IMR-90 (cell line): ENCODE measurements at places on chromosomes 6 and 20. TPM values are rescaled to one million over a fixed set of nuclear protein-coding genes. Genes with fewer than 3 reads are reported as not detected.

GRCh38 chr6:17482711-17483110, 89.3 kb downstream of the CAP2 start:
- DNase-seq, result no peak
- H3K36me3 ChIP-seq, result no peaks in the 10 kb centered on the region
- H3K4me1 ChIP-seq, result peaks cover 3% of the 10 kb centered on the region
- H3K27me3 ChIP-seq, result no peaks in the 10 kb centered on the region
- no peak overlapping the region for H3K4me3 ChIP-seq

The ATP9A gene
- 22.4 and 23.3 TPM in 2 replicates for total RNA-seq

DNA sequence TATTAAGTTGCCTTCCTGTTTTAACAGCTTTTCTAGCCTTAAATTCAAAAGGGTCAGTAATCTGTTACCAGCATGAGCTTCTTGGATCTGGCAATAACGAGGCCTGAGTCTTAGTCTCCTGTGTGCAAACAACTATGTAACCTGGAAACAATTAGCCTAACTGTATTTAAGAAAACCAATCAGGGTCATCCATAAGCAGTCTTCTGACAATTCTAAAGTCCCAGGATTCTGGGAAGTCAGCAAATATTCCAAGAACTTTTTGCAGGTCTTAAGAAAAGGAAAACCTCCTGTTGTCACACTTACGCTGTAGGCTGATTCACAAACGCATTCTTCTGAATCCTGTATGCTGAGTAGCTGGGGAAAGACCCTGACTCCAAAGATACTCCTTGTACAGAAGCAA, 90.4 kb downstream of the COL12A1 start:
- no peaks in the 10 kb centered on the region for H3K27me3 ChIP-seq
- peaks cover 6% of the 10 kb centered on the region; the same call in 1 of the 2 replicates for H3K4me1 ChIP-seq
- no peak overlapping the region for H3K27ac ChIP-seq

The RBM24 gene
- total RNA-seq, result 4.1 and 6.7 TPM in 2 replicates

GRCh38 chr20:13022401-13023155, 13.8 kb downstream of the SPTLC3 start:
- no peaks in the 10 kb centered on the region for H3K36me3 ChIP-seq
- no peak overlapping the region for H3K27ac ChIP-seq
- H3K4me3 ChIP-seq, result no peak overlapping the region

DNA sequence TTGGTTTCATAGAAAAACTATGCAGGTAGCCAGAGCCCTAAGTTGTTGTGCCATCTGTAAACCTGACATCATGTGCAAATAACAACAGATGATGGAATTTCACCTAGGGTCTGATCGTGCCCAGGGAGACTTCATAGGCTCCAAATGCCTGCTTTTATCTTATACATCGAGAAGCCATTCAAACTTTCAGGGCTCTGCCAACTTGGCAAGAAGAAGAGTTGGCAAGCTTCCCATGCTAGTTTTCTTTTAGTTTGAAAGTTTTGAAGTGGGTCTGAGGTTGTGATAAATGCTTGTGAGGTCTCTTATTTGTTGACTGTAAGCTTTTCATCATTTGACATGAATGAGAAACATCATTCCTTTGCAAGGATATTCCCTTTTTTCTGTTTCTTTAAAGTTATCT, 175.4 kb upstream of the FLRT3 start:
- no peaks in the 10 kb centered on the region for H3K27me3 ChIP-seq
- DNase-seq, result no peak
- H3K27ac ChIP-seq, result no peak overlapping the region

DNA sequence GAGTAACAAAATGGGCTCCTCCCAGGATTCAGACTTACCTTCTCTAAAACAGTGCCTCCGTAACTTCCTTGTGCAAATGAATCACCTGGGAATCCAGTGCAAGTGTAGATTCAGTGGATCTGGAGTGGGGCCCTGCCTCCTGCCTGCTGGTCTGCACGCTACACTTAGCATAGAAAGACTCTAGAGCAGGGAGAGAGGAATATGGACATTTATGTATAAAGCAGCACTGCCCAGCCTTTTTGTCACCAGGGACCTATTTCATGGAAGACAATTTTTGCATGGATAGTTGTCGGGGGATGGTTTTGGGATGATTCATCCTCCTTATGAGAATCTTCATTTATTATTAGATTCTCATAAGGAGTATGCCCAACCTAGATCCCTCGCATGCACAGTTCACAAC, 42.3 kb upstream of the L3MBTL3 start:
- no peak for DNase-seq
- no peak overlapping the region for H3K4me3 ChIP-seq
- no peaks in the 10 kb centered on the region for H3K4me1 ChIP-seq

The TAGAP gene
- total RNA-seq, result not detected in 2 replicates

GRCh38 chr6:8481727-8482126, 46.4 kb upstream of the SLC35B3 start:
- DNase-seq, result no peak
- H3K27ac ChIP-seq, result no peak overlapping the region
- no peaks in the 10 kb centered on the region for H3K36me3 ChIP-seq

GRCh38 chr6:169801396-169802160, 50.2 kb downstream of the ERMARD start:
- H3K27ac ChIP-seq, result no peak overlapping the region; the same call in 1 of the 2 replicates
- no peak for DNase-seq
- peaks cover 10% of the 10 kb centered on the region; the same call in 1 of the 2 replicates for H3K4me1 ChIP-seq
- no peak overlapping the region for H3K4me3 ChIP-seq
- no peaks in the 10 kb centered on the region for H3K36me3 ChIP-seq
- H3K27me3 ChIP-seq, result peaks cover 25% of the 10 kb centered on the region

DNA sequence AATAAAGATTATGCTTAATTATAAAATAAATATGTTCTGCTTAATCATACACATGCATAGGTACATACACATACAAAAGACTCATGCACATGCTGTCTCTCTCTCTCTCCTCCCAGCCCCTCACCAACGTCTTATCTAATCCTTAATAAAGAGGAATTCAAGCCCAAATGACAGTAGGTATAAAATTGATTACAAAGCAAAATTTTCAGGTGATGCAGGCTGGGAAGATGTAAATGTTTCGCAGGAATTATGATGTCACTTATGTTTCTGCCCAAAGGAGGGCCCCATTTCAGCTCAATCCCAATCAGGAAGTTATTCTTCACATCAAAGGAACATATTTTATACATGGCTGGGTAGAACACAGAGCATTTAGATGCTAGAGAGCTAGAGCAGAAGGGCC, 284.6 kb upstream of the ID4 start:
- no peaks in the 10 kb centered on the region for H3K4me1 ChIP-seq
- no peak overlapping the region for H3K4me3 ChIP-seq
- no peaks in the 10 kb centered on the region for H3K36me3 ChIP-seq
- DNase-seq, result no peak
- H3K27me3 ChIP-seq, result no peaks in the 10 kb centered on the region

DNA sequence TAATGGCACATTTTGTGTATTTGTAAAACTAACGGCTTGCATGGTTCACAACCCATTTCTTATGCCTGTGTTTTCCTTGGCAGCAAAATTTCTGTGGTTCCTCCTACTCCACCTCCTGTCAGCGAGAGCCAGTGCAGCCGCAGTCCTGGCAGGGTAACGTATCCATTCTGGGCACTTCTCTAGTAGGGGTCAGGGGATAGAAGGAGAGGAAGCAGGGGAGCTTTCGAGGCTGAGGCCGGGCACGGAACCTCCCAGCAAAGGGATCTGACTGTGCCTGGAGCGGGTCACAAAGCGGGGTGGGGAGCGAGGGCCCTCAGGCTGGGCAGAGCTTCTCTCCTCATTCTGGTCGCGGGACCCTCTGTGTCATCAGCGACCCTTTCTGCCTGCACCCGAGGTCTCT, 58.4 kb downstream of the SYTL3 start:
- H3K36me3 ChIP-seq, result no peaks in the 10 kb centered on the region
- peaks cover 12% of the 10 kb centered on the region; the same call in 1 of the 2 replicates for H3K4me1 ChIP-seq
- H3K4me3 ChIP-seq, result no peak overlapping the region
- no peak overlapping the region for H3K27ac ChIP-seq
- H3K27me3 ChIP-seq, result no peaks in the 10 kb centered on the region
- peak; percentile 60 for DNase-seq

- no peaks in the 10 kb centered on the region for H3K27me3 ChIP-seq
- H3K4me1 ChIP-seq, result peaks cover 23% of the 10 kb centered on the region
- H3K27ac ChIP-seq, result peak overlapping the region; percentile 100
- peaks cover 32% of the 10 kb centered on the region for H3K36me3 ChIP-seq
- DNase-seq, result no peak
- peak overlapping the region; percentile 97 for H3K4me3 ChIP-seq
These were observed 1.1 kb downstream of the PPP1R18 start for GRCh38 chr6:30685157-30686008.
